ENCODE measurements at places on chromosomes 13 and 19. TPM values are rescaled to one million over a fixed set of nuclear protein-coding genes. Genes with fewer than 3 reads are reported as not detected.

EDNRB gene
- total RNA-seq, result 613 TPM

PSG11 gene
- not detected for total RNA-seq

ECSIT gene
- 30.1 TPM for total RNA-seq

FFAR2 gene
- not detected for total RNA-seq

LCP1 gene
- total RNA-seq, result under 0.01 TPM

HSD17B14 gene
- total RNA-seq, result 6.2 TPM

CEACAM16 gene
- not detected for total RNA-seq

APC2 gene
- under 0.01 TPM for total RNA-seq

SULT2A1 gene
- total RNA-seq, result not detected

TBXA2R gene
- 2.6 TPM for total RNA-seq

SYNGR4 gene
- not detected for total RNA-seq

SLITRK1 gene
- total RNA-seq, result not detected

FPR1 gene
- total RNA-seq, result not detected

CYP2A7 gene
- total RNA-seq, result not detected

ZNF222 gene
- 7.8 TPM for total RNA-seq

FAM83E gene
- total RNA-seq, result 0.22 TPM

ZNF227 gene
- 16.9 TPM for total RNA-seq

ELAVL3 gene
- total RNA-seq, result not detected

RAB3A gene
- total RNA-seq, result 0.76 TPM

KLK15 gene
- total RNA-seq, result not detected

NLRP11 gene
- under 0.01 TPM for total RNA-seq

GRIK5 gene
- total RNA-seq, result not detected
